ENCODE measurements at places on chromosomes 12 and 14.
A peak's percentile ranks its signal among the peaks of the same experiment; 100 is the strongest.

- no peak for DNase-seq
Observed at GRCh38 chr12:53219292-53219955, 12.4 kb upstream of the ITGB7 start.

GRCh38 chr12:112964067-112964670, 14.2 kb upstream of the OAS2 start:
- no peak for DNase-seq

DNA sequence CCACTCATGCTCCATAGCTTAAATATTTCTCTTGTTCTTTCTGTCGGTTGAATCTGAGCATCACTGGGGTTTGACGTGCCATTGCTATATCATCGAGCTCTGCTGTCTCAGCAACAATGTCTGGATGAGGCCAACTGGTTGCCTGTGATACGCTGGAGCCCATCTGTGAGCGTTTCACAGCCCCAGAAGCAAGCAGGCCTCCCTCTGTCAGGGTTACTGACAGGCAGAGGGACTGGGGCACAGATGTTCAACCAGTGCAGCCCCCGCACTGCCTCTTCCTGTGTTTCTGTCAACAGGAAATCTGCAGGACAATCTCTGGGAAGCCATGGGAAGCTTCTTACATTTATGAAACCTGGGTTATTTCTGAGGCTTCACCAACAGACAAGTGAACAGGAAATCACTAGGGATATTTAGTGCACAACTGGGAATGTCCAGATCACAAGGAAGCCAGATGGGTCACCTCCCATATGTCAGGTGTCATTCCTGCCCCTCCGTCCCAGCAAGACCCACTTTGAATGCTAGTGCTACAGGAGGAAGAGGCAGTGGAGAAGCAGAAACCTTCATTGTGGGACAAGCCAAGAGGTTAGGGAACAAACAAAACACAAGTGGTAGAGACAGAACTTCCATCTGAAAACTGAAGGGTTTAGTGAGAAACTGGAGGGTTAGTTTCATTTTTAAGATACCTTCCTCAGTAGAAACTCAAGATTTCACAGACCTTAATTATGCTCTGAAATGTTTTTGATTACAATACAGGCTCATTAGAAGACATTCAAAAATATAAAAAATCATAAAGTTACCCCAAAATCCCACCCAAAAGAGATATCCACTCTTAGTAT, 24.1 kb downstream of the DMAC2L start:
- DNase-seq: peak; percentile 46

DNA sequence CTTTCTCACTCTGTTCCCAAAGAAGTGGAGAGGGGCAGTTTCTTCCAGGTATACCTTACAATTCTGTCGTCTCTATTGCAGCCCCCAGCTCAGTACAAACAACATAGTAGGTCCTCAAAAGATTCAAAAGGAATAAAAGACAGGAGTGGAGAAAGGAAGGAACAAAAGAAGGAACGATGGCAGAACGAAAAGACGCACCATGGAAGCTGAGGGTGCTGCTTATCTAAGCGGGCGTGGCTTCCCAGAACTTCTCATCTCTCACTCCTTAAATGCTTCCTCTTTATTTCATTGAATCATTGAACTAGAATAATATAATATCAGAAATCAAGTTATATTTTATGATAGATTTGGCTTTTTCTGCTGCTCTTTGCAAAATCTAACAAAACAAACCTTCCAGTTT, 13.7 kb upstream of the LTA4H start:
- no peak for DNase-seq

GRCh38 chr14:95110178-95110577, 47.2 kb downstream of the DICER1 start:
- no peak for DNase-seq

DNA sequence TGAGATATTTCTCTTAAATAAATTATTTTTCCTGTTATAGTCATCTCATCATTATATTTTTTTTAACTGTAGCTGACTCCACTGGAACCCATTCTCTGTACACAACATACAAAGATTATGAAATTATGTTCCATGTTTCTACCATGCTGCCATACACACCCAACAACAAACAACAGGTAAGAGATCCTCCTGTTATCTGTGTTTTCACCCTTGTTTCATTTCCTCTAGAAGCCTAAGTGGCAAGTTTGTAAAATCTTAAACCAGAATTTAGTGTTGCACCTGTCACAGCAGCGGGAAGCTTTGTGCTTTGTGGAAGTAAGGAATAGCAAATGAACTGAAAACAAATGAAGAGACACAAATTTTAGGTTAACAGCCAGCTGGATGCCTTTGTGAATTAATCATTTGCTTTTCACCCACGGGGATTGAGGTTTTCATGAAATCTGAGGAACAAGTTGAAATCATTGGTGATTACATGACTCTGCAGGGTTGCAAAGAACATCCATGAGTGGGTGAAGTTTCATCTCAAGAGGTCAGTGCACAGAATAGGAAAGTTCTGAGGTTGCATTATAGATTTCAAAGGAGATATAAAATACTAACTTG, 273.9 kb upstream of the RGS6 start:
- DNase-seq: no peak

GRCh38 chr14:23269193-23269592, 16.7 kb downstream of the HOMEZ start:
- no peak for DNase-seq

DNA sequence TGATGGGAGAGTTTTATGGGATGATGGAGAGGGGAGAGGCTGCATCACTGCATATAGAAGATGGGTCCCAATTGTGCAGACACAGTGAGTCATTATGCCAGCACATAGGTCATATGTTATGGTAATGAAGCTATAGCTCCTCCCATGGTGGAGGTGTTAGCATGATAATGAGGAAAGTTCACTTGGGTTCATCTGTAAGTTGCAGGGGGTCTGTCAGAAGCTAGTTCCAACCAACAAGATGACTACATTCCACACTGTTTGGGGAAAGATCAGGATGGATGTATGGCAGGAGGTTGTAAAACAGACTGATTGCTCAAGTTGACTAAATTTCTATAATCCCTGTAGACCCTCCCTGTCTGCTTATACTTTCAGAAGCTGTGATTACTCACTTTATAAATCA, 561.3 kb downstream of the C12orf50 start:
- no peak for DNase-seq

- DNase-seq: peak; percentile 26
Observed at GRCh38 chr12:120971299-120972180, 6.8 kb upstream of the HNF1A start.

- no peak for DNase-seq
Observed at GRCh38 chr14:75258079-75258802, 20.4 kb upstream of the FOS start.

GRCh38 chr12:77777274-77777673, 53.4 kb upstream of the NAV3 start:
- DNase-seq: no peak

GRCh38 chr14:46290706-46291105, 360.9 kb downstream of the RPL10L start:
- DNase-seq: no peak

GRCh38 chr12:74722709-74723108, 185.1 kb downstream of the ATXN7L3B start:
- DNase-seq: no peak

DNA sequence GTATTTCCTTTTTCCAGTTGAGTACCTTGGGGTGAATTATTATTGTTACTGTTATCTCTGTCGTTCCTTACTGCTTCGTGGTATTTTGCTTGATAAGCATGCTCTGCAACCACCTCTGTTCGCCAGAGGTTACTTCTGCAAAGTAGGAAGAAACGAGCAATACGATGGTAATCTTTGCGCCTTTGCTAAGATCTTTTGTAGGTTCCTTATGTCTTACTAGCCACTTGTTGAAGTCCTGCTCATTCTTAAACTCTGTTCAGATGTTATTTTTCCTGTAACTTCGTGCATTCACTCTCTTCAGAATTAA, 729 bp upstream of the M6PR start:
- DNase-seq: no peak

DNA sequence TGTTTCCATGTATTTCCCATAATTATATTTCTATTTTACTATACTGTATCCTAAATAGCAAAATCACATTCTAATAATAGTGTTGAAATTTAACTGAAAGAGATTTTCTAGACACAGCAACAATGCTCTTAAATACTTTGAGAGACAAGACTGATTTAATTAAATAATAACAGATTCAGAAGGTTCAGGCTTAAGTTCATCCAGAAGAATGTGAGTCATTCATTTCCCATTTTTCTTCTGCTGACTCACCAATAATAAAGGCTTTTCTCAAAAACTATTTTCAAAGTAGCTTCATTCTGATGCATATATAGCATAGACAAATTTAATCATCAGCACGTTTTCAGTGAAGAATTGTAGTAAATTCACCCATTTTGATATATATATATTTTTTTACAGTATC, 481.4 kb downstream of the MDGA2 start:
- DNase-seq: no peak

GRCh38 chr14:23183479-23183878, at the start of gene SLC7A8:
SLC7A8 (minus strand) TSS chr14:23183660; CDS start chr14:23182914, 746 bp downstream.
- DNase-seq: no peak

DNA sequence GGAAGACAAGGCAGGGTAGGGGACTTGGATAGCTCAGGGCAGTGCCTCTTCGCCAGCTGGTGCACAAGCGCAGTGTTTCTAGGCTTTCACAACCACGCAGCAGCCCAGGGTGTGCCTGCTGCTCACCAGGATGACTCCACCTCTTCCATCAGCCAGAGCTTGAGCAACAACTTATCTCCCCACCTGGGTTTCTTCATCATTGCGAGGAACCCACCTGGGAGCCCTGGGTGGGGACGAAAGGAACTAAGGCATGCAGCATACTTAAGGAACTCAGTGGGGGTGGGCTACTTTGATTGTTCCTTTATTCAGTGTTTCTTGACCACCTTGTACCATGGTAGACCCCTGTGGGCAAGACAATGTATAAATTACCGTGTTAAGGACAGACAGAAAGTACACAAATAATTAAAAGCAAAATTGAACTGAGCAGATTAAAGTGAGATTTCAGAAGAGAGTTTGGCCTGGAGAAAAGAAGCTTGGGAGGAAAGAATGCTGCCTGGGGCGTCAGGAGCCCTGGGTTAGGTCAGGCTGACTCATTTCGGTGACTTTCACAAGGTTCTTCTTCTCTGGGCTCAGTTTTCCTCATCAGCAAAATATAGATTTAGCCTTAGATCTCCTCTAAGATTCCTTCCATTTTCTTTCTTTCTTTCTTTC, 22.9 kb downstream of the KRT18 start:
- no peak for DNase-seq

GRCh38 chr14:47195582-47195981, 479.8 kb downstream of the MDGA2 start:
- no peak for DNase-seq

GRCh38 chr12:109631302-109631701, 57.7 kb downstream of the MVK start:
- DNase-seq: no peak

- no peak for DNase-seq
Observed at GRCh38 chr14:31787377-31787776, 226.2 kb downstream of the NUBPL start.

- peak; percentile 40 for DNase-seq
Observed at GRCh38 chr14:64762044-64763034, 58.1 kb downstream of the PLEKHG3 start.

DNA sequence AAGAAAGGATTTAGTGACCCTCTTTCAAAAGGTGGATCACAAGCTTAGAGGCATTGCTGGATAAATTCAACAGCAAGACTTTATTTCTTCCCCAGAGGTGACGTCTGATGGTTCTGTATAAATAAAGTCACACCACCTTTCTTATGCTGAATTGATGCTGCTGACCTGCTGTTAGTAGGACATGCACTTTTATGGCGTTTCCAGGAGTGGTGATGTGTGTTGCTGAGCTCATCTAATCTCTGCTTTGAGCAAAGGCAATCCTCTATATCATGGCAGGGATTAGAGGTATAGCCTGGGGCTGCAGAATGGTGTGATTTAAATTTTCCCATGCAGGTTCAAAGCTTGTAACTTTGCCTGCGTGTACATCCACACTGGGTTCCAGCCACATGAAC, 94.9 kb downstream of the ETV6 start:
- no peak for DNase-seq

- no peak for DNase-seq
Observed at GRCh38 chr12:124725597-124726237, 137.9 kb downstream of the SCARB1 start.

- DNase-seq: no peak
Observed at GRCh38 chr12:14994610-14995009, 21.8 kb downstream of the PDE6H start.

DNA sequence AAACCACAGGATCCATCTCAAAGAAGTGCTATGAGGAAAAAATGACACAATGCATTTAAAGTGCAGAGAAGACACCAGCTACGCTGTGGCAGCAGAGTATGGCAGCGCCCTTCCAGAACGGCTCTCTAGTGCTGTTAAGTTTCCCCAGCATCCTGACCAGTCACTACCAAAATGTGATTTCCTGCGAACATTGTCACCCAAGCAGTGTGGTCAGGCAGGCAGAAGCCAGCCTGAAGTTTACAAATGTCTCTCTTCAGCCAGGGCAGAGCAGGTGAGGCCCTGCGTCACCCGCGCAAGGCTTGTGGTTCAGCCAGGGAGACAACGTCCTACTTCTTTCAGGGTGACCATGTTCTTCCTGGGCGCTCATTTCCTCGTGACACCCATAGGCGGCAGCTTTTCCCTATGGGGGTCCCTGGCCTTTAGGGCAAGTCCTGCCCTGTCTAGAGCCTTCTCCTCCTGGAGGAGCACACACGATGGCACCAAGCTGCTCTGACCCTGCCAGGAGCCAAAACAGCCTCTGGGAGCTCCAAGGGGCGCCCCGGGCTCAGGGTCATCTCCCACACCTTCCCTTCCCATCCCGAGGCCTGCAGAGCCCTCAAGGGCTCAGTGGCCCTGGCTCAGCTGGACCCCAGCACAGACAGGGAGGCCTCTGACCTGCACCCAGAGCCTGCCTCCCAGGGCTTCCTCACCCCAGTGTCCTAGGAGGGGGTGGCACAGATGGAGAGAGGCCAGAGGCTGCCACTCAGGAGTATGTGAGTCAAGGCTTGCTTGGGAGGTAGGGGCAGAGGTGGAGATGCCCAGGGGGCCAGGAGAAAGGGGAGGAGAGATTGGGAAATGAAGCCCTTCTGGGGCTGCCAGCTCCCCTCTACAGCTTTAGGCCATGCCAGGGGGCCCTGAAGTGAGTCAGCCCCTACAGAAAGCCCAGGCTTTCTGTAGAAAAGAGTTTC, 41.9 kb downstream of the PSMA6 start:
- no peak for DNase-seq
